Activated T-cell treated with anti-CD3 and anti-CD28 coated beads for 1 hour (primary cell): ENCODE measurements at places on chromosomes 7 and 10.

DNA sequence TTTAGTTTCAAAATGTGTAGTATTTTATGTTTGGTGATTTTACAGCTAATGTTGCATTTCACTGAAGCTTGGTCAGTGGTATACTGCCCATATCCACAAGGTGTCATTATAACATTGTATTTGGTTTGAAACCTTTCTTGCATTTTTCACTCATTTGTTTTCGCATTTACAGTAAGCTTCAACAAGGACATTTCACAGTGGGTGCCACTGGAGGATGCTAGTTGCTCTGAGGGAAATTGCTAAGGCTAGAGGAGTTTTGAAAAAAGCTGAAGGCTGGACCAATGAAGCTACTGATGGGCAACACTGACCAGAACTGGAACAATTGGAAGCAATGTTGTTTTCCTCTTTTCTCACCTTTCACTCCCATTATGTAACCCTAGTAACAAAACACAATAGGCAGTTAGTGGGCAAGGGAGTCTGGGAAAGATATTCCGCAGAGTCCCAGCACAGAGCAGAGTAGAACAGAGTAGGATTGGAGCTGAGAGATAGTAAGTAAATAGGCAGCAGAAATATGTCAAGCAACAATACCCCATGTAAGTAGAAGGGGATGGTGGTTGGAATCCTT is 23.6 kb upstream of the SRI start:
- no peak for DNase-seq

DNA sequence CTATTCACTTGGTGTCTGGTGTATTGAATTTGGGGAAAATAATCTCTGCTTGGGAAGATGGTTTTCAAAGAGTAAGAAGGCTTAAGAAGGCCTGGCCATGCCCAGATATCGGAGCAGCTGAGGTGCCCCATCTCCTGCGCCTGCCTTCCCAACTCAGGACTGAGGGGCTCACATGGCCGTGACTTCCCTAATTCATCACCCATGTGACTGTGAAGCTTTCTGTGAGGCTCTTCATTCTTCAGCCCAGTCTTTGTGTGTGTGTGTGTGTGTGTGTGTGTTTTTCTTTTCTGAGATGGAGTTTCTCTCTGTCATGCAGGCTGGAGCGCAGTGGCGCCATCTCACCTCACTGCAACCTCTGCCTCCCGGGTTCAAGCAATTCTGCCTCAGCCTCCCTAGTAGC is 53.2 kb downstream of the PROSER2 start:
- DNase-seq, result no peak

GRCh38 chr7:157372300-157373232 is 35.8 kb downstream of the DNAJB6 start:
- DNase-seq, result no peak

- DNase-seq, result no peak
Measured at GRCh38 chr7:43454936-43455518, 127.9 kb upstream of the STK17A start.

DNA sequence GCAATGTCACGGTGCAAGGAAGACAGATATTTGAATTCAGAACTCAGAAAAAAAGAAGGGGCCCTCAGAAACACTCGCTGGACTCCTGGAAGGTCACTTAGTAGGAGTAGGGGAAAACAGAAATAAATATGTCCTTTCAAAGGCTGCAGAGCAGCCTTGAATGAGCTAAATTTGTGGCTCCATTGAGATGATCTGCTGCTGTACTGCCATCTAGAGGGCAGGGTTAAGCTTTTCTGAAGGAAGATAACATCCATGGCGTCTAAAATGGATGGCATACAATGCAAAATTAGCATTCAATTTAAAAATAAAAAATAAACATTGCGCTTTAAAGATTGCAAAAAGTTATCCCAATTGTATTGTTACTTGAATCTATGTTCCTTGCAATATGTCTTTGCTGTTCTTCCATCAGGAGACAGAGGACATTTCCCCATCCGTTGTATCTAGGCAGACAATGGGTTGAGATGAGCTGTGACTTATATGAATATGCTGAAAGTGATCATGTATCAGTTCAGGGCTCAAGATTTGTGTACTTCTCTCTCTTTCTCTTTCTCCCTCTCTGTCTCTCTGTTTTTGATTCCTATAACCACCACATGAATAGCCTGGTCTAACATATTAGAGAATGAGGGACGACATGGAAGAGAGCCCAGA is 642.2 kb downstream of the SH2D4B start:
- DNase-seq, result no peak

DNA sequence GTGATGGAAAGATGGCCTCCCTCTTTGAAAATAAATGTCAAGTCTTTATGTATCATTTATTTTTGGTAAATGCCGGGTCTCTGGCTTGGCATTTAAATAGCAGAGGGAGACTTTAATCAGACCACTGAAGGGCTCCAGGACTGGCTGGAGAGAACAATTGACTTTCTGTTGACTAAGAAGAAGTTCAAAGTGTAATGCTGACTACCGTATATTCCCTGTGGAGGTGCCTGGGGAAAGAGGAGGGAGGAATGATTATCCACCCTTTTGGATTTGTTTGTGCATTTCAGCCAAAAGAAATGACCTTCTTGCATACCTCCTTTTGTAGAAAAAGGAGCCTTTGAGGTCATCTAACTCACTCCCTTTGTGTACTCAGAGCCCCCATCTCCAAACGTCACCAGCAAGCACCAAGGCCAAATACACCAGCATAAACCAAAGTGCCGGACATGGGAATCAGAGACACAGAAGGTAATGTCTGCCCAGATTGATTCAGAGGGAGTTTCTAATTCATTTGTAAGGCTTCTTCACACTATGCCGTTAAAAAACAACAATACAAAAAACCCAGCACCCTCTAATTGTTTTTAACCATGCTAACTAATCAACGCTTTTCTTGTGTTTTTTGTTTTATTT is 75.2 kb downstream of the PRLHR start:
- no peak for DNase-seq

DNA sequence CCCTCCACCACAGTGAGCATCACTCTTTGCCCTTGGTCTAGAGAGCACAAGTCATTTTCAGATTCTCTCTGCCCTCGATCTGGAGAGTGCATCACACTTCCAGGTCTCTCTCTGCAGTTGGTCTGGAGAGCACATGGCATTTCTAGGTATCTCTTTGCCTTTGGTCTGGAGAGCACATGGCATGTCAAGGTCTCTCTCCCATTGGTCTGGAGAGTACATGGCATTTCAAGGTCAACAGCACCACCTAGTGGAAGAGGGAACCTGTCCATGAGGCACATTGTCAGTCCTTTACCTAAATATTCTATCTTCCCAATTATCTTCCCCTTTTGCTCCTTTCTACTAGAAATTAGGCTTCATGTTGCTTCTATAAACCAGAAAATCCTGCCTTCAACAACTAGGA is 1139.4 kb downstream of the XPNPEP1 start:
- no peak for DNase-seq

- DNase-seq, result no peak
Measured at GRCh38 chr10:129350690-129351089, 116.4 kb upstream of the MGMT start.

- DNase-seq, result no peak
Measured at GRCh38 chr10:130914367-130914766, 397.2 kb downstream of the TCERG1L start.

DNA sequence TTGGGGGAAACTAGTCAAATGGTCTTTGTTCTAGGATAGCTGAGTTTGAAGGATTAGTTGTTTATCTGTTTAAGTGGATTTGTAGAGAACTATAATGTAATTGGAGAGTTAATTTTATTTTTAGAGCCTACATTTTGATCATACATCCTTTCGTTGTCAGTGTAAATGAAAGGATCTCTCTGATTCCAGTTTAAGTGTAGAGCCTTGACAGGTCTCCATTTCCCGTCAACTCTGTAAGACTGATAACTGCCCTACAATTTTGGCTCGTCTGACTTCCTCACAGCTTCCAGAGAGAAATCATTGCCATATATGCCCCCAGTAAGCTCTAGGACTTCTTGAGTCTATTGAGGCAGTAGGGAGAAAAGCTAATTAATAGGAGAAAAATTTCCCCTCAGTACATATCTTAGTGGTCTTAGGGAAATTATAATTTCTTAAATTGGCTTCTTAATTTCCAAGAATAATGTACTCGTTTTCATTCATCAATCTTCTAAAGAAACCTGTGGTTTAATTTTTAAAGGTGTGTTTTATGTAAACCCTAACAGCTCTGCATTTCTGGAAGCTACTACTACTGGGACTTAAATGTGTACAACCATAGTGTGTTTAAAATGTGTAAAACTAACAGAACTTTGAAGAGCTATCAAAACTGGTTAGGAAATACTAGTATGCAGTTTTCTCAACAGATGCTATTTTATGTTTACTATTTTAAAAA is 3.8 kb downstream of the KMT2E start:
- DNase-seq, result no peak

- no peak for DNase-seq
Measured at GRCh38 chr10:125415006-125415633, 254.8 kb upstream of the CTBP2 start.

DNA sequence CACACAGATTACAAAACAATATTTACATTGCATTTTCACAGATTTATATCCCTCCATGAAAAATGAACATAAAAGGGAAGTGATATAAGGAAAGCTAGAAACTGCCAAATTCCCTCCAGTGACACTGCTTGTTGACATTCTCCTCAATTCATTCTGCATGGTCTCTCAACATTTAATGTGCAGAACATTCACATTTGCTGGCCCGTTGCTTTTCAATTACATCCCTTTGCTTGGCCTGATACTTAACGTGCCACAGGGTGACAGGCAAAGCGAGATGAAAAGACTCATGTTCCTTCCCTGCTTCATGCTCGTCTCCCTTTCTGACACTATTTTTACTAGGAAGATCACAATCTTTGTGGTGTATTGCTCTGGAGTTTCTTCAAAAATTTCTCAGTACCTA is 1019.7 kb upstream of the LRRN3 start:
- DNase-seq, result no peak

DNA sequence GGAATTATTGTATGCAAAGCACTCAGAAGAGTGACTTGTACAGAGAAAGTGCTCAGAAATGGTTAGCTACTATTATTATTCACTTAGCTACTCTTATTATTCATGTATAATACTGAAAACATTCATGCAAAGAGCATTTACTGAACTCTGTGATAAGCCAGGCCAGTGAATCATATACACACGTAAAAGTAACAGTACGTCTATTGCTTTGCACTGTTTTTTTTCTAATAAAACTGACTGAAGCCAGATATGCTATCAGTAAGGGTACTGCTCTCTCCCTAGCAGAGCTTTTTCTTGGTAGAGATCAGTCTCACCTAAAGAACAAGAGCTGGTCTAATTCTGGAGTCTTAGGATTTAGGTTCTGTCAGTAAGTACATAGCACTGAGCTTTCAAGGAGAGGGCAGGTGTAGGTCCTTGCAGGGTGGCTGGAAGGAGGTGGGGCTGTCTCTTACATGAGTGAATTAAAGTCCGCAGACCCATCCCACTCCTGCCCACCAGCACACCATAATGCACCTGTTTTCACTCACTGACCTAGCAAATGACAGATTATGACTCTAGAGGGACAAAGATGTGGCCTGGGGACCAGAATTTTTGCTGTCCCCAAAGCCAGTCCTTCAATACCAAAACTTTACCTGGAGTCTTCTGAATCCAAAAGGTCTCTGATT is 145.9 kb downstream of the ARID5B start:
- no peak for DNase-seq

- no peak for DNase-seq
Measured at GRCh38 chr7:3973264-3973663, 672.2 kb downstream of the SDK1 start.

- DNase-seq, result no peak
Measured at GRCh38 chr7:93980744-93981479, 23.2 kb downstream of the BET1 start.

DNA sequence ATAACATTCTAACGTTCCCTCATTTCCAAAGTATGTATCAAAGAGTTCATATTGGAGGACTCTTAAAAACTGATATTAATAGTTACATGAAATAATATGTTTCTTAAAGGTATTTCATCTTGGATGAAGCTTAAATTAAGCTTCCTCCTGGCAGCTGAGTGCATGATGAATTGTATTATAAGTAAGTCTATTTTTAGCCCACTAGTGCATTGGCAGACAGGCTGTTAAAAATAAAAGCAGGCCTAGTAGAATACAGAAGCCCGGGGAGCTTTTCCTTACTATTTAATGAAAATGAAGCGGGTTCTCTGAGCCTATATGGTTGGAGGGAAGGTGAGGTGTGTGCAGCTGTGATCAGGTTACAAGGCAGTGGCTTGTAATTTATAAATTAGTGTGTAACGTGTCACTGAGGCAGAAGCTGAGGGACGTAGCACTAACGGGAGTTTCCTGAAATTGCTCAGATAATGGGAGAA is 130.7 kb upstream of the KMT2E start:
- no peak for DNase-seq

DNA sequence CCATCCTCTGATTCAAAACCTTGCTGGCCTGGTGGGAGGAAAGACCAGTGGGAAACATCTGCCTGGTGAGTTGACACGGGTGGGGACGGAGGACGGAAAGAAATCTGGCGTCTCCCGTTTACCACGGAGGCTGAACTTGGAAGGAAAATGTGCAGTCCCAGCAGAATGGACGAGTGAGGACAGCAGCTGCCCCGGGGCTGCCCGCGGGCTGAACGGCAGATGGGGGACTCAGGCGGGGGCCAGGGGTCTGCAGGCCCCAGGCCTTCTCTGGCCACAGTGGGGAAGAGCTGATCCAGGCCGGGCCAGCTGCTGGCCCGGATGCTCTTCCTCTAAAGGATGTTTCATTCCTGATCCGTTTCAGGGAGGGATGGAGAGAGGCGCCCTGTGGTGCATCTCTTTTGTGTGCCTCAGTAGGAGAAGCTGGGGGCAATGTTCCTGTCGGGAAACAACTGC is 147.5 kb upstream of the CHST15 start:
- no peak for DNase-seq

DNA sequence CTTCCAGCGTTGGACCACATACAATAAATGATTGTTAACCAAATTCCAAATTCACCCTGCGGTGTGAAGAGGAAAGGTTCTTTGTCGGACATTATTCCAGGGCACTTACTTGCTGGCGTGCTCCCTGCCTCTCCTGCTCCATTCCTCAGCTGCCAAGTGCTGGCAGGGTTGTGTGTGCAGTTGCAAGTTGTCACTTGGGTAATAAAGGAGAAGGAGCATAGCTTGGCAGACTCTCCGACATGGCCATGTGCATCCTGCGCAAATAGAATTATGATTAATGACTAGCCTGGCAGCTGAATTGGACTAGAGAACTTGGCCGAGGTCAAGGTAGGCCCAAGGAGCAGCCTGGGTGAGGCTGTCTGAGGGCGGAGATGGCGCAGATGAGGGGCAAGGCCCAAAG is 92.3 kb upstream of the ELMO1 start:
- no peak for DNase-seq

GRCh38 chr10:95508730-95509129 is 52.4 kb downstream of the SORBS1 start:
- no peak for DNase-seq

GRCh38 chr7:23714579-23714978 is 4.6 kb downstream of the STK31 start:
- DNase-seq, result no peak

- DNase-seq, result no peak
Measured at GRCh38 chr10:8487346-8487745, 432.9 kb downstream of the GATA3 start.

- DNase-seq, result no peak
Measured at GRCh38 chr7:16066805-16067459, 354.4 kb downstream of the CRPPA start.

GRCh38 chr10:104197364-104197763 is 34.8 kb downstream of the CFAP43 start:
- no peak for DNase-seq
